ENCODE measurements at places on chromosomes 3 and 15.

GRCh38 chr3:172709774-172710663 is 848 bp downstream of the NCEH1 start:
- DNase-seq: no peak

GRCh38 chr3:134620476-134621115 is 30.2 kb downstream of the KY start:
- DNase-seq: no peak

GRCh38 chr15:75455982-75456531 is 4.6 kb upstream of the SIN3A start:
- DNase-seq: peak; percentile 11

- no peak for DNase-seq
Observed at GRCh38 chr3:13877911-13878280, 2.0 kb downstream of the WNT7A start.

GRCh38 chr3:61537366-61537765 is 24.0 kb upstream of the PTPRG start:
- no peak for DNase-seq

GRCh38 chr15:70580958-70581357 is 182.4 kb downstream of the UACA start:
- DNase-seq: no peak

GRCh38 chr15:82014989-82015388 is 30.8 kb downstream of the MEX3B start:
- DNase-seq: no peak

DNA sequence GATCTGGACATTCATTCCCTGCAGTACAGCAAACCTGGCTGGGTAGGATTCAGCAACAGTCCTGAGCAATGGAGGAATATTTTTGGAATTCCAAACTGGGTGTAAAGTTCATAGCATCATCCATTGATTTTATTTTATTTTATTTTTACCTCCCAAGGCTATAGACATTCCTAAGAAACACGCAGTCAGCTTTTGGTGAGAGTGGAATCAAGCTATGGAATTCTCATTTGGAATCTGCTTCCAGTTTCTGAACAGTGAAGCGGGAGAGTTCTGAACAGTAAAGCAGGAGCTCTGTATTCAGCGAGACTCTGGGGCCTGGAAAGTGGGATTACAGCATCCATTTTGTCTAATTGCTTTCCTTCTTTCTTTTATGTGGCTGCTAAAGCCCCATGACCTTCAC is 1.4 kb upstream of the PDZRN3 start:
- no peak for DNase-seq

- no peak for DNase-seq
Observed at GRCh38 chr3:24426896-24427295, 67.8 kb downstream of the THRB start.

Measured in activated CD8-positive, alpha-beta memory T cell treated with anti-CD3 and anti-CD28 coated beads for 4 hours (primary cell).